ENCODE measurements at places on chromosomes 6 and 20. TPM values are rescaled to one million over a fixed set of nuclear protein-coding genes. Genes with fewer than 3 reads are reported as not detected.

Gene TTK
- 21.5 TPM for total RNA-seq

Gene TXLNB
- under 0.01 TPM for total RNA-seq

Gene SRC
- total RNA-seq: 6.7 TPM

Gene IMPG1
- not detected for total RNA-seq

DNA sequence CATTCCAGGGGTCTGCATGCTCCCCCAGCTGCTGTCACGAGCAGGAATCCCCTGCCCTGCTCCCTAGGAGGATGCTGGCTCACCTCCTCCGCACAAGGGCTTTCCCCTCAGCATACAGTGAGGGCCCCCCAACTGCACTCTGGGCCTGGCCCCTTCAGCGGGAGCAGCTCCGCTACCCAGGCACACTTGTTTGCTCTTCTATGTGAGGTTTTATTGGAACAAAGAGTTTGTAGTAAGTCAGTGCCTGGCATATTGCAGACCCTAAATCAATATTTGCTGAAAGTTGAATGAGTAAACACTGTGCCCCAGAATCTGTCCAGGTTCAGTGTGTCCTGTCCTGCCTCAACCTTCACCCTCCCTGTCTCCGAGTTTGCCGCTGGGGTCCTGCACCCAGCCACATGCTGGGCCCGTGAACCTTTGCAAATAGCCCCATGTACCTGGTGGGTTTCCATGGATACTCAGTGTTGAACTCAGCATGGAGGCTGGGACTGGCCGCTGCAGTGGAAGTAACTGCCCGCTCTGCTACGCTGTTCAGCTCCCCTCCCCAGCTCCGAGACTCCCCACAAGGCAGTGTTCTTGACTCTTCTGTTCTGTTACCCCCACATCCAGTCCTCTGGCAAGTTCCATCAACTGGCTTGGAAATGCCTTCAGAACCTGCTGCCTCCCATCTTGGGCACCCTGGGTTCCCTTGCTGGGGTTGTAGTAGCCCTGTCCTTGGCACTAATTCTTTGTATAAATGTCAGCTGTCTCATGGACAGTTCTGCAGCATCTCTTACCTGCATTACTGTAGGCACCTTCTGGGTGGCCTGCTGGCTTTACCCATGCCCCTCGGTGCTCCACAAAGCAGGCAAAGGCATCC, 15.7 kb downstream of the SLC22A1 start:
- no peak for DNase-seq

DNA sequence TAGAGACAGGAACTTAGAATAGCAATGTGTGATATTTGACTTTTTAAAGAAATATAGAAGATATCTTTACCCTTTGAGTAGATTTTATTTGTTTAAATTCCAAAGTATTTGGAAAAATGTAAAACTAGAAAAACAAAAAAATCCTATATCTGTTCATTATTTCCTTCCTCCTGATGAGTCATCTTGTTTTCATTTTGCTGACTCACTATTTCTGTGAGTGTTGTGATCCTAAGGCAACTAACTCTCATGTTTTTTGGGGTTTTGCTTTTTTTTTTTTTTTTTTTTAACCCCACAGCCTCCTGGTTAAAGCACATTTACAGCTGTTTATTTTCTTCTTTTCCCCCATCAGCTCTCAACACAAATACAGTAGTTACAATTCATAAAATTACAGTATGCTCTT, 37.8 kb upstream of the THEMIS start:
- peak; percentile 64 for DNase-seq

- peak; percentile 23 for DNase-seq
Observed at GRCh38 chr6:24274441-24275083, 83.3 kb downstream of the DCDC2 start.

DNA sequence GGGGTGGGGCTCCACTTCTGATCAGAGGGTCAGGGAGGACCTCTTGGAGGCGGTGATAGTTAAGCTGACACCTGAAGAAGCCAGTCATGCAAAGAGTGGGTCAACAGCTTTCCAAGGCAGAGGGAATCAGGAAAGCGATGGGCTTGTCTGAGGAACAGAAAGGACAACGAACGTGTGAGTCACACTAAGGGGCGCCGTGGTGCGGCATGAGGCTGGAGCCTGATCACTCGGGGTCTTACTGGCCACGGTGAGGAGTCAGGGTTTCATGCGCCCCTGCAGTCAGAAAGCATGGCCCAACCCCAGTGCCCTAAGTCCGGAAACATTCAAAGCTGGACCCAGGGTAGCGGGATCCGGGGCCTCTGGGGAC, 50.6 kb upstream of the SLC32A1 start:
- DNase-seq: no peak

GRCh38 chr6:85468326-85468725, 18.4 kb downstream of the NT5E start:
- peak; percentile 57 for DNase-seq
